ENCODE measurements at places on chromosomes 2 and 18. TPM values are rescaled to one million over a fixed set of nuclear protein-coding genes. Genes with fewer than 3 reads are reported as not detected.

The UNC80 gene
- 0.21 TPM for total RNA-seq

The IL36G gene
- 2.6 TPM for total RNA-seq

The ZBTB7C gene
- 7.0 TPM for total RNA-seq

The GAL3ST2 gene
- total RNA-seq: not detected

The TOGARAM2 gene
- total RNA-seq: not detected

The PDE11A gene
- not detected for total RNA-seq
